ENCODE measurements at places on chromosomes 2 and 18.

DNA sequence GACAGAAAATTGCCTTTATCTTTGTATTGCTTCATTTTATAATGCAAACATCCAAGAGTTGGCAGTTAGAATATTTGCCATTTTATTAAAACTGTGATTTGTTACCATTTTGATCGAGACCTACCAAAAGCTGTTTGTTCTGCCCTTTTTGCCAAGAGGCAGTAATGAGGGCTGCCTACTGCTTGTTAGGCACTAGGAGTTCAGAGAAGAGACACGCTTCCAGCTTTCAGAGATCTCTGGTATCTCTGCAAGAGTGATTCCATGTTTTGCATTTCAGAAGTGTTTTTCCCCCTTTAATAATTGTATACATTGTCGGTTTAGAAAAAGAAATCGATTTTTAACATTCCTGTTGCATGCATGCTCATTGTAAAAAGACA lies 628 bp downstream of the MRPL30 start:
- DNase-seq, result no peak

- no peak for DNase-seq
Measured at GRCh38 chr2:8508766-8509165, 173.1 kb upstream of the ID2 start.

GRCh38 chr18:26717123-26717719 lies 148.3 kb downstream of the AQP4 start:
- DNase-seq, result no peak

DNA sequence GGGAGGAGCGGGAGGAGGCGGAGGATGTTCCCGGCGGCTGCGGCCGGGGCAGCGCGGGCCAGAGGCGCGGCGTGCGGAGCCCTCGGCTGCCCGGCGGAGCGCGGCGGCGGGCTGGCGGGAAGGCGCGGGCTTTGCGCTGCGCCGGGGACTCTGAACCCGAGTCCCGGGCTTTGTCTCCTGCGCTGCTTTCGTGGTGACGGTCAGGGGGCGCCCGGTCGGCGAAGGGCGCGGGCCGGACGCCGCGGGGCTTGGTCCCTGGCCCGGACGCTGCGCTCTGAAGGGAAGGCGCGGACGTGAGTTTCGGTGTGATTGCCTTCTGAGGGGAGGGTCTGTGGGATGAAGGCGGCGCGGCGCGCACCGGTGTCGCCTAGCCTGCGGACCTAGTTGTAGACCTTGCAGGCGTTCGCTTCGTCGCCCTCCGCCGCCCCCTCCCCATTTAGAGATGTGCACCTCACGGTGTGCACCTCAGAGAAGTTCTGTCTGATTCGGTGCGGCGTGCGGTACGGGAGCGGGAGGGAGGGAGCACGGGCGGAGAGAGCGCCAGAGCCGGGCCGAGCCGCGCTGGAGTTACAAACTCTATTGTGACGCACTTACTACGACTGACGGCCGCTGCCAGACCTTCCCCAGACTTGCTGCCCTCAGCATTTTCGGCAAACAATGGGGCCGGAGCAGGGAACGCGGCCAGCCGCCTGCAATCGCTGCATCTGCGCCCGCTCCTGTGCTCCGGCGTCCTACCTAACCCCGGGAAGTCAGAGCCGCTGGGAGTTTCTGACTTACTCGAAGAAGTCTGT lies 2.1 kb downstream of the BCL2L11 start:
- DNase-seq, result peak; percentile 18

DNA sequence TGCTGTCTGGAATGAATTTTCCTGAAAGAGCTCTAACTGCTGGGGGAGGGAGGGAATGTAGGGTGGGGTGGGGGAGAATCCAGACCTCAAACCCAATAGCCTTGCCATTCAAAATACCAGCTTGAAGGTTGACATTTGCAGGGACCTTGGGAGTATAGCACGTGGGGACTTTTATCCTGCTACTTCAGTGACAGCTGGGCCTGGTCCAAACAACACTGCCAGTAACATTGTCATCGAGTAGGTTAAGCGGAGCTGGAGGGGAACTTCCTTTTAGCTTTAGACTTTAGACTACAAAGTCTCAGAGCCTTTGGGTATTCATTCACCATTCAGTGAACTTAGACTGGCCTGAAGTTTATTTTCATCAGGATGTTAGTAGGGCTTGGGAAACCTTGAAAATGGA lies 248.7 kb downstream of the MEIS1 start:
- no peak for DNase-seq

DNA sequence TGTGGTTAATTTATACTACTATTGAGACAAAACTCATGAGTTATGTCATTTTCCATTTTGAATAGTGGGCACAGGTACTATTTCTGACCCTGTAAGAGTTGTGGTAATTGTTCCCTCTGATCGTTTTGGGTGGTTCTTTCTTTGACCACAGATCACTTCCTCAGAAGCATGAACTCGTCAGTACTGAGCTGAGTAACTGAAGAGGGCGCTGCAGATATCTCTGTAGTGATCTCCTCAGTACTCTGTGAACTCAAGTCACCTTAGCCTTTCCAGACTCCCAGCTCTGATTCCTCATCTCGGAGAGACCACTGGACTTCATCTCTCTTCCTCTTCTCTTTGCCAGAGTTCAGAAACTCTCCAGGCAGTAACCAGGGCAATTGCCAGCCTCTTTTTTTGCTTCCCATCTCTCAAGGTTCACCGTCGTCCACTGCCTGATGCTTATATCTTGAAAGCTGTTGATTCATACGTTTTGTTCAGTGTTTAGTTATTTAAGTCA lies 9.4 kb upstream of the IL1RL1 start:
- no peak for DNase-seq

GRCh38 chr18:34281290-34281689 lies 56.6 kb upstream of the NOL4 start:
- no peak for DNase-seq

DNA sequence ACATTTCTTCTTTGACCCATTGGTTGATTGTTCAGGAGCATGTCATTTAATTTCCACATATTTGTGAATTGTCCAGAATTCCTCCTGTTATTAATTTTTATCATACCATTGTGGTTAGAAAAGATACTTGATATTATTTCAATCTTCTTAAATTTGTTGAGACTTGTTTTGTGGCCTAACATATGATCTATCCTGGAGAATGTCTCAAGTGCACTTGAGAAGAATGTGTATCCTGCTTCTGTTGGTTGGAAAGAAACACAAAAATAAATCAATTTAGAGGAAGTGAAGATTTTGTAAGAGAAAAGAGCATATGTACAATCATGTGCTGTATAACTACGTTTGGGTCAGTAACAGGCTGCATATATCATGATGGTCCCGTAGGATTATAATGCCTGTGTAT lies 118.6 kb upstream of the CDC42EP3 start:
- no peak for DNase-seq

- no peak for DNase-seq
Measured at GRCh38 chr2:152367547-152368390, 32.8 kb downstream of the FMNL2 start.

GRCh38 chr2:180571559-180571958 lies 408.8 kb upstream of the UBE2E3 start:
- no peak for DNase-seq

GRCh38 chr18:63071701-63072141 lies 247.8 kb downstream of the BCL2 start:
- no peak for DNase-seq

DNA sequence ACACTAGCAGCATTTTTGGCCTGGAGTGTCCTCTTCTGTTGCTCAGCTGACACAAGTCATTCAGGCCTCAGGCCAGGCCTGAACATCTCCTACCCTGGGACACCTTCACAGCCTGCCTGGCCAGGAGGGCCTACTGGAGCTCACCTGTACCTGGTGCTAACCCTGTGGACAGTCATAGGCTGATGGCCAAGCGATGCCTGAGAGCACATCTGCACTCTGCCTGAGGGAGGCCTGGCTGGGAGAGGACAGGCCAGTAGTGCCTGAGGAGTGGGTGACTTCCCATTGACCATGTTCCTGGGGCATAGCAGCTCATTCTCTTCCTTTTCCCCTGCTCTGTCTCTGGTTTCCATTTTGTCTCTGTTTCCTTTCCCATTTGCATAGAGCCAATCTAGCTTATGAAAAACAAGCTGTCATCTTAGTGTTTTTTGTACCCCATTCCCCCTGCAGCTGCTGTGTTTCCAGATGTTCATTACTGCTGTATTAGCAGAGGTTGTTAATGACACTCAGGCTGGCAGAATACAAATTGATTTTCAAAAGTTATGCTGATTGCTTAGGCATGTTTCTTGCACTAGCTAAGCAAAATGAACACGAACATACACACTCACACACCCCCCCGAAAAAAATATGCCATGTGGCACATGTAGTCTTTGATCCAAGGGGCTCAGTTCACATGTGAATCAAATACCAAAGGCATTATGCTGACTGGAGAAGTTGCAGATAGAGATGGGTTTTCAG lies 149.7 kb upstream of the HS6ST1 start:
- DNase-seq, result no peak

GRCh38 chr2:162697111-162697510 lies 141.5 kb downstream of the KCNH7 start:
- DNase-seq, result no peak

DNA sequence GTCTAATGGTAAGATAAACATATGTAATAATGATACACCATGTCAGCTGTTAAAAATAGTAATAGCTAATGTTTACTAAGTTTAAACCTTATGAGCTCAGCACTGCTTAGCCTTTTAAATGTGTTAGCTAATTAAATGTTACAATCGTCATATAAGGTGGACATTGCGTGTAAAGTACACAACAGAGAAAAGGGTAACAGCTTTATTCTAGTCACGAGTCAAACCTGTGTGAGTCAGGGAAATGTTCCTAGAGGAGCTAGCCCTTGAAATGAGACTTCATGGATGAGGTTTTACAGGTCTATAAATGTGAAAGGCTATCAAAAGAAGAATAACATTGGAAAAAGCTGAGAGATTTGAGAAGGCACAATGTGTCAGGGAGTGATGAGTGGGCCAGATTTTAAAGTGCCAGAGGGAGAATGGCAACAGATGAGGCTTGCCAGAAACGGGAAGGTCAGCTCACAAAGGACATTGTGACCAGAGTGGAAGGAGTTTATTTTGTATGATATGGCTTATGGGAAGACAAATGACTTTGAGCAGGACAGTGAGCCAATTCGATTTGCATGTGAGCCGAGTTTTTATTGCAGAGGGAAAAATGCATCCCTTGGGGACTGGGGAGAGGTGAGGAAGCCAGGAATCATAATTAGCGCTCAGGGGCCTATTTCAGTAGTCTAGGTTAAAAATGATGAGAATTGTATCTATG lies 276.3 kb downstream of the CTNNA2 start:
- no peak for DNase-seq

GRCh38 chr18:3055816-3056215 lies 42.9 kb upstream of the LPIN2 start:
- DNase-seq, result no peak

- DNase-seq, result no peak
Measured at GRCh38 chr2:156474401-156474800, 38.2 kb downstream of the GPD2 start.

DNA sequence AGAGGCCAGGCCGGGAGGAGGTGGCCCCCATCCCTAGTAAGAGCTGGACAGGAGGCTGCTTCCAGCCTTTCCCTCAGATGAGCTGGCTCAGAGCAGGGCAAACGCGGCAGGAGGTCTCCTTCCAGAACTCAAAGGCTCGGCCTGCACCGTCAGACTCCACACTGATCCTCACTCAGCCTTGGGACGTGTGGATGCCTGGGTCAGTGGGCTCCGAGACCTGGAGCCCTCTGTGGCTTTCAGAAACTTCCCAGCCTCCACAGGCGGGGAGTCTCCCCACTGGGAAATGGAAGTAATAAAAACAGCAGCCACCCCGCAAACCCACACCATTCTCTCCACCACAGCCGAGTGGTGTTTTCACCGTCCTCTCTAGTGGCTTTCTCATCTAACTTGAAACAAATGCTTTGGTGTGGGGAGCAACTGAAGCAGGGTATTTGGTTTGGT lies 54.3 kb downstream of the INPP5D start:
- DNase-seq, result no peak

- no peak for DNase-seq
Measured at GRCh38 chr2:114222344-114222743, 220.1 kb upstream of the DPP10 start.

GRCh38 chr2:160660741-160661140 lies 167.1 kb upstream of the RBMS1 start:
- no peak for DNase-seq

GRCh38 chr2:223613017-223613950 lies 11.1 kb upstream of the SCG2 start:
- DNase-seq, result no peak

DNA sequence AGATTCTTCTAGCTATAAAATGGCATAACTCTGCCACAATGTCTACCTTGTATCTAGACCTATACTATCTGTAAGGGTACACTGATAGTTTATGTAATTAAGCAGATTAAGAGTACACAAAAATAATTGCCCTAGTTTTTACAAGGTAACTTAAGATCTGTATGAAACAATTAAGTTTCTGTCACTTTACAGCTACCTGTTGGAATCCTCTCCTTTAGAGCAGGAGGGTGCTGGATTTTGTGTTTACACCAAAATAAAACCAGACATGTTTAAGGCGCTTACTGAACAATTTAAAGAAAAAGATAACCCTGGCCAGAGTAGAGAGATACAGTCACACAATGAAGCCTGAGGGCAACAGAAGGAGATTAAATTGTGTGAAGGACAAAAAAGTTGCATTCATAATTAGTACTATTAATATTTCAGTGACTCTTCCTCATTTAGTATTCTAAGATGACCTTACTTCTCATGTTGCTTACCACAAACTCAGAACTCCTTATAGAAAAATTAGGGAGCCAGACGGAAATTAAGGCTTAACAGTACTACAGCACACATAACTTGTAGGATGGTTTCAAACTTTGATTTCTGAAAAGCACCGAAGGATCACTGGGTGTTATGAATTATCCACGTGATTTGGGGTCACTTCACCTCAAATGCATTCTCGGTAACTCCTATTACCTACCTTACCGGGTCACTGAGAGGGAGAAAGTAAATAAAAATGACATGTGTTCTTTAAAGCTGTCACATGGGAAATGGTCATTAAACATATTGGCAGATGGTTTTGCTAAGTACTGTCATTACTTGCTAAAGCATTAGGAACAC lies 1.0 kb downstream of the DARS1 start:
- no peak for DNase-seq

GRCh38 chr2:50591021-50591420 lies 440.9 kb downstream of the NRXN1 start:
- no peak for DNase-seq

DNA sequence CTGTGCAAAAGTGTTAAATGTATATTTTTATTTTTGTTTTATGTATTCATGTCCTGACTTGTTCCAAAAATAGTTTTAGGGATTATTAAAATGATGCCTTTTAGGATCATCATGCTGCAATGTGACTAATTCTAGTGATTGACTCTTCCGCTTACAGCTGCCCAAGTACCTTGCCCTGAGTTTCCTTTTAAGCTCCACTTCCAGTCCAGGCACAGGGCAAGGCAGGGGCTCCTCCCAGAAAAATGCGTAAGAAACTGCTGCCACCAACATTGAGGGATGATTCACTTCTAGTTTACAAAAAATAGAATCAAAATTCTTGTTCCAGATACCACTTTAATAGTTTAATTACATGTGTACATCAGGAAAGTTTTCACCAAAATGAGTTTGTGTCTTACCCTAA lies 116.4 kb downstream of the IRS1 start:
- DNase-seq, result no peak

- DNase-seq, result no peak
Measured at GRCh38 chr2:15159751-15160177, 401.4 kb downstream of the NBAS start.

GRCh38 chr18:12606592-12607315 lies 51.2 kb downstream of the SPIRE1 start:
- no peak for DNase-seq
